HT1080 (cell line): ENCODE measurements at places on chromosomes 5 and 9. TPM values are rescaled to one million over a fixed set of nuclear protein-coding genes. Genes with fewer than 3 reads are reported as not detected.

Gene RANBP3L
- 0.18 and 0.50 TPM in 2 replicates for total RNA-seq

Gene NNT
- total RNA-seq, result 22.0 and 22.5 TPM in 2 replicates

Gene PCDHA4
- 0.06 and 0.07 TPM in 2 replicates for total RNA-seq

Gene TLE1
- 34.3 and 53.7 TPM in 2 replicates for total RNA-seq

Gene ENHO
- total RNA-seq, result 5.0 TPM in 2 replicates

Gene SPATA31E1
- total RNA-seq, result not detected in 2 replicates

Gene HK3
- not detected in 2 replicates for total RNA-seq

Gene CD14
- total RNA-seq, result not detected in 2 replicates

Gene ARHGEF39
- 5.3 and 8.9 TPM in 2 replicates for total RNA-seq

Gene PCDHB9
- 0.40 TPM in 1 of 2 replicates, not detected in the other for total RNA-seq

Gene GFRA3
- not detected in 2 replicates for total RNA-seq

Gene SLC6A7
- total RNA-seq, result 0.03 TPM in 1 of 2 replicates, not detected in the other

Gene TYRP1
- 0.20 and 0.74 TPM in 2 replicates for total RNA-seq

Gene ALDH1A1
- 0.14 and 0.17 TPM in 2 replicates for total RNA-seq

Gene ANKRD18A
- total RNA-seq, result not detected in 2 replicates

Gene ZNF484
- total RNA-seq, result 4.9 and 5.5 TPM in 2 replicates

Gene SGTB
- total RNA-seq, result 5.2 and 6.4 TPM in 2 replicates

Gene CATSPER3
- 0.13 and 0.30 TPM in 2 replicates for total RNA-seq

Gene PANK3
- 30.9 and 31.4 TPM in 2 replicates for total RNA-seq

Gene IARS1
- 275 and 327 TPM in 2 replicates for total RNA-seq
